Stimulated activated CD8-positive, alpha-beta memory T cell treated with anti-CD3 and anti-CD28 coated beads, Interleukin-7, amount 100 ng/mL, for 1 hour (primary cell): ENCODE measurements at places on chromosomes 5 and 9.

- no peak for DNase-seq
Observed at GRCh38 chr9:22056402-22056801, 47.3 kb upstream of the CDKN2B start.

- no peak for DNase-seq
Observed at GRCh38 chr9:83937861-83938455, 16.7 kb upstream of the KIF27 start.

- no peak for DNase-seq
Observed at GRCh38 chr9:125293134-125293533, 31.5 kb downstream of the GAPVD1 start.

DNA sequence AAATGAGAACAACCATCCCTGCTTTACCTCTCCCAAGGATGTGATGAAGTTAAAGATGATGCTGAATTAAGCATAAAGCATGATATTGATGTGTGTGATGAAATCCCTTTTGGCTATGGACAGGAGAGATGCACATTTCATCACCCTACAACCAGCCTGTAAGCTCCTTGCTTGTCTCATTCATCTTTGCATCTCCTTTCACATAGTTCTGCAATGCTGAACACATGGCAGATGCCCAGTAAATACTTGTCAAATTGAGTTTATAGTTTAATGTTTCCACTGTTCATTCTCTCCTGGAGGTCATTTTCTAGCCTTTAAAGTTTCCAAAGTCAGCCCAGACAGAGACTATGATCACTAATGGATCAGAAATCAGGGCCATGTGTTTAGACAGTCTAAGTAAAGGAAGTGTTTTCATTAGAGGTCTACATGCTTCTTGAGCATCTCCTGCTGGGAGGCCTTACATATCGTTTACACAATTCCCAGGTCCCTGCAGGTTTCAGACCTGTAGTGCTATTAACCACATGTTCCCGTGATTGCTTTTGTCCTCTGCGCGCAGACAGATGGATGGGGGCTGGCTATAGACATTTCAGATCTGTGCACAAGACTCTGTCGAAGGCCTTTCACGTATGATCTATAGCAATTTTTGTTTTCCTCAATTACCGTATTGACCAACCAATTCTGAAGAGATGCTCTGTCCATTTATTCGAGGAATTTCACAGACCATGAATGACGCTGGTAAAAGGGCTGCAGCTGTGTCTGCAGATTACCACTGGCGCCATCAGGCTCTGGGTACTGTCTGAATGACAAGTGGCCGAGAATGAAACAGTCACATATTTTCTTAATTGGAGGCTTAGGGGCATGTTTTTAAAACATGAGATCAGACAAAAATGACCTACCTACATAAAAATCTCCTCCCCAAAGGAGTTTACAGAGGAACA is 49.0 kb upstream of the CKMT2 start:
- DNase-seq, result no peak

GRCh38 chr5:132220491-132220890 is 7.2 kb downstream of the P4HA2 start:
- no peak for DNase-seq

GRCh38 chr9:36746415-36746814 is 173.7 kb downstream of the MELK start:
- DNase-seq, result no peak

- DNase-seq, result no peak
Observed at GRCh38 chr9:33375841-33376321, 26.5 kb downstream of the AQP7 start.

- no peak for DNase-seq
Observed at GRCh38 chr9:118651511-118651910, 717.7 kb downstream of the BRINP1 start.

DNA sequence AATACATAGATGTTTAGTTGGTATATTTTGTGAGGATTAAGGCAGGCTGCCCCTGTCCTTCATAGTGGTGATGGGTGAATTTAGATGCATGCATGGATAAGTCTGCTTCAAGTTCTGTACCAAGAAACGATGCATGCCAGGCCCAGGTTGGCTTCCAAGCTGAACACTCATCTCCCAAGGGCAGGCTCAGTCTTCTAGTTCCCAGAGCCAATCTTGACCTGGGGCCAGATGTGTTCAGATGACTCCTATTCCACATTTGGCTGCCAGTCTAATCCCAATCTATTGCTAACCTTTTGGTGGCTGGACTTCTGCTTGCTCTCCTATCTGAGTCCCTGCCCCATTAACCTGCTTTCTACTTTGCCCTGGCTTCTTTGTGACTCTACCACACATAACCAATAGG is 18.5 kb upstream of the SNAPC3 start:
- DNase-seq, result no peak
